Activated naive CD4-positive, alpha-beta T cell treated with Interleukin-2 at 50 U/mL for 16 hours (primary cell): ENCODE measurements at places on chromosomes 5 and 9.

GRCh38 chr9:36897019-36897418 lies 137.0 kb downstream of the PAX5 start:
- no peak for DNase-seq

DNA sequence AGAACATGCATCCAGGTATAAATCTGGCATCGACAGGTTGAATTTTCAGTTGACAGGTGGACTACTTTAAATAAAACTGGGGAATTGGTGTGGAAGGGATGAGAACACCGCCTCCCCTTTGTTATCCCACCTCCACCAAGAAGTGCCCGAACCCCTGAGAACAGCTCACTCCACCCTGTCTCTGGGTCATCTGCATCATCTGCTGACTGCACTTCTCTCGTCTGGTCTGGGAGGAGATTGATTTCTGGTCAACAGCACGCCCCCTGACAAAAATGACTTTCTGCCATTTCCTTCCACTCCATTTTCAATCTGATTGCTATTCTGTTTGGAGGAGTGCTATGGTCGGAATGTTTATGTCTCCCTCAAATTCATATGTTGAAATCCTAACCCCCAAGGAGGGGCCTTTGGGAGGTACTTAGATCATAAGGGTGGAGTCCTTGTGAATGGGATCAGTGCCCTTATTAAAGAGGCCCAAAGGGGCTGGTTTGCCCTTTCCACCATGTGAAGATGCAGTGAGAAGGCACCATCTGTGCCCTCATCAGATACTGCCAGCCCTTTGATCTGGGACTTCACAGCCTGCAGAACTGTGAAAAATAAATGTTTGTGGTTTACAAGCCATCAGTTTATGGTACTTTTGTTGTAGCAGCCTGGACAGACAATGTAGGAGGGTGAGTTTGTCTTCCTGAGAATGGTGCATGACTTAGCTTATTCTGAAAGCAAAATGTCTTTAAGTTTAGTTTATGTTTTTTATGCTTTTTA lies 145.7 kb downstream of the EGFLAM start:
- DNase-seq = no peak

DNA sequence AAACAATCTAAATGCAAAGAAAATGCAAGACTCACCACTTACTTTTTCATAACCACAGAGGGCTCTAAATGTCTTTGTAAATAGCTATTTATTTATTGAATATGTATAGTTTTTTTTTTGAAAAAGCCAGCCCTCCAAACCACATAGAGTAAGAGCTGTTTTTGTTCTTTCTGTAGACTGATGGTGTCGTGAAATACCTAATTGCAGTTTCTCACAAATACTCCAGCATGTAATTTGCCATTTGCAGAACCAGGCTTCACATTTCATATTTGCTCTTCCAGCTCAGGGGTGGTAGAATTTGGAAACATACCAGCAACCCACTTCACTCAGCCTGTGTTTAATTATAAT lies 159.8 kb downstream of the TMC1 start:
- DNase-seq = no peak

- no peak for DNase-seq
Measured at GRCh38 chr5:71817891-71818290, 98.8 kb downstream of the CARTPT start.

GRCh38 chr5:133844836-133845235 lies 123.6 kb downstream of the C5orf15 start:
- DNase-seq = no peak

DNA sequence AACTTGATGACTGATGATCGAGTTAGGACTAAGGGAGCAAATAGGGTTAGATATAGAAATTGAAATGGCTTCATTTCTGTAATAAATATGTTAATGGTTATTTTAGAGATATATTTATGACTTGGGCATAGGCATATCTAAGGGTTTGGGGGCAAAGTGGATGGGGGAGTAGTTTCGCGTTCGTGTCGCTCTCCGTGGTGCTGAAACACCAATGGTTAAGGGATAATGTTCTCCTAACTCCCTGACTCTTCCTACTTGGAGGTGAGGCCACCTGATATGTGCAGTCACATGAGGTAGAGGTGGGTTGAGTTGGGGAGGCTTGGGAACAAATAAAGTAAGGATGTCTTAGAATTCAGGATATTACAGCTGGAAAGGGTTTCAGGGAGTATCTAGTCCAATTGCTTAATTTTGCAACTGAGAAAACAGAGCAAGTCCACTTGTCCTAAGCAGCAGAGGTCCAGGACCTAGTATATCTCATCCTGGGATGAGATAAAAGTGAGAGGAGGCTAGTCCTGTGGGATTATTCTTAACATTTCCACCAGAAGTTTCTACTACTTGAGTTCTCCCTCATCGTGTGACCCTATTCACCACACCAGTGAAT lies 44.0 kb upstream of the MAP1B start:
- no peak for DNase-seq
